ENCODE measurements at places on chromosomes 1 and 21.
A peak's percentile ranks its signal among the peaks of the same experiment; 100 is the strongest.

DNA sequence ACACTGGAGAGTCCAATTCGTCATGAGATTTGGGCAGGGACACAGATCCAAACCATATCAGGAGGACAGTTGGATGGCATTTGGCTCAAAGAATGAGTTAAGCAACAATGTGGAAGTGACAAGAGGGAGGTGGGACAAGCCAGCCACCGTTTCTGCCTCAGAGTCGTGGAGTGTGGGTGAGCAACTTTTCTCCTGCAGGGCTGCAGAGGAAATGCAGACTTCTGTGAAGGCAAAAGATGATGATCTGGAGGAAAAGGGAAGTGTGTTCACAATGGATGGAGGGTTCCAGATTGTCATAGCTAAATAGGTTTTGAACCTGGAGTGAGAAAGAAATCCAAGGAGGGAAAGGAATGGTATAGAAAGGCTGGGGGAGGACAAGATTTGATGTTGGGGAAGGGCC is 16.4 kb upstream of the KANK4 start:
- DNase-seq = no peak

- no peak for DNase-seq
These were observed 7.3 kb downstream of the PSEN2 start for GRCh38 chr1:226877669-226878068.

GRCh38 chr1:31529999-31530684 is 46.2 kb upstream of the TINAGL1 start:
- DNase-seq = no peak

GRCh38 chr1:154342132-154342531 is 16.8 kb downstream of the ATP8B2 start:
- no peak for DNase-seq

- DNase-seq = no peak
These were observed 241.2 kb upstream of the MAP1LC3C start for GRCh38 chr1:242240077-242240476.

DNA sequence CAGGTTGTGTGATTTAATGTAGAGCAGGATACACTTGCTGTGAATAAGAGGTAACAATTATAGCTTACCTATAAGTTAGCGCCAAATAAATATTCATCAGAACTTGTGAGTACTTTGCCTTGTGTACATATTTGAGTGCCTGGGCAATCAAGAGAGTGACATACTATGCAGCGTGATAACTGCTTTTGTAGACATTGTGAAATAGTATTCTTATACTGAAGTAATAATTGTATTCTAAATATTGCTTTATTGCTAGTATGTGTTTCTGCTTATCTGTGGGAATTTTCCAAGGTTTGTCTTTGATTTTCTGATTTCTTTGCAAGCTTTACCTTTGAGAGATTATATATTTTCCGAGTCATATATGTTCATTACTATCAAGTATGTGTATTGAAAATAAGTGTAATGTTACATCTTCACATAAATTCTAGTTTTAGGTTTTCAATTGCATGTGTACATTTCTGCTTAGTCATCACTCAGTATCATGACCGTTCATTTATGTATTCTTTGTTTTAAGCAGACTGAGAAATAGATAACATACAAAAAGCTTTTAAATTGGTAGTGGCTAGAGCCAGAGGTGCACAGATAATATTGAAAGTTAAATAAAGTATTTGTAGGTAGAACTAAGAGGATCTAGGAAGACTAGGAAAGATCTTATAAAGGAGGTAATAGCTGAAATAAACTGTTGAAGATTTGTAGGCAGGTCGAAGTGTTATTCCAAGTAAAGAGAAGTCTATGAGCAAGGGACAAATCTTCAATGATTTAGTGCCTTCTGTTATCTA is 19.5 kb downstream of the USP25 start:
- DNase-seq = no peak

DNA sequence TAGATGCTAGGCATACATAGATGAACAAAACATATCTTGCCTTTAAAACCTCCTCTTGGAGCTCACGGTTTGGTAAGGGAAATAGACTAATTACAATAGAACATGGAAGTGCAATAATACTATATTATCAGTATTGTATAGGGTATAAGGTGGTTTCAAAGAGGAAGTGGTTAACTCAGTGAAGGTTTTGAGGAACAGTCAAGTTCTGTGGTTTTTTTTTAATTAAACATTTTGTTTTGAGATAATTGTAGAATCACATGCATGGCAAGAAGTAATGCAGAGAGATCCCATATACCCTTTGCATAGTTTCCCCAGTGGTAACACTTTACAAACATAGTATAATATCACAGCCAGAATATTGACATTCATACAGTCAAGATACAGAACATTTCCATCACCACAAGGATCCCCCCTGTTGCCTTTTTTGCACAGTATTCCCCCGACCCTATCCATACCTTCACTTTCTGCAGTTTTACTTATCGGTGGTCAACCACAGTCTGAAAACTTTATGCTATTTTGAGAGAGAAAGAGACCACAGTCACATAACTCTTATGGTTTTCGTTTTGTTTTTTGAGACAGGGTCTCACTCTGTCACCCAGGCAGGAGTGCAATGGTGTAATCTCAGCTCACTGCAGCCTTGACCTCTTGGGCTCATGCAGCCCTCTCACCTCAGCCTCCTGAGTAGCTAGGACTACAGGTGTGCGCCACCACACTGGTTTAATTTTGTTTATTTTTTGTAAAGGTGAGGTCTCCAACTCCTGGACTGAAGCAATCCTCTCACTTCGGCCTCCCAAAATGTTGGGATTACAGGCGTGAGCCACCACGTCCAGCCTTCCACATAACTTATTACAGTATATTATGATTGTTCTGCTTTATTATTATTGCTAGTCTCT is 60.5 kb upstream of the KIAA1614 start:
- no peak for DNase-seq

DNA sequence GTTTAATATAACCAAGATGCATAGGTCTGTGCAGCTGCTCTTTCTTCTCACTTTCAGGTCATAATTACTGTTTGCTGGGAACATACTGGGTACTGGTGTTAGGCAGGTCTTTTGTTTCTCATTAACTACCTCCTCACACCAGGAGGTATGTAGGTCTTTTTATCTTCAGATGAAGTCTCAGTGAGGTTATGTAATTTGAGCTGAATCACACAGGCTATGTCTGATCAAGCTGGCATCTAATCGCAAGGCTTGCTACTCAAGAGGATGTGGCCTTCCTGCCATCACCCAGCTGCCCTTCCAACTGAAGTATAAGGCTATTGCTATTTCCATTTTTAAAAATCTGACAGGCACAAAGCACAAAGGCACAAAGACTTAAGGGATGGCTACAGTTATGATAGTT is 96.4 kb downstream of the RUNX1 start:
- no peak for DNase-seq

DNA sequence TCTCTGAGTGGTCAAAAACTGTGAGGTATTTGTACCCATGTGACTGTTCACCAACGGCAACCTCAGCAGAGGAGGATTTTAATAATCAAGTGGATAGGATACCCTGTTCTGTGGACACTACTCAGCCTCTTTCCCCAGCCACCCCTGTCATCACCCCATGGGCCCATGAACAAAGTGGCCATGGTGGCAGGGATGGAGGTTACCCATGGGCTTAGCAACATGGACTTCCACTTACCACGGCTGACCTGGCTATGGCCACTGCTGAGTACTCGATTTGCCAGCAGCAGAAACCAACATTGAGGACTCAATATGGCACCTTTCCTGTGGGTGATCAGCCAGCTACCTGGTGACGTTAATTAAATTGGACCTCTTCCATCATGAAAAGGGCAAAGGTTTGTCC is 1782.7 kb downstream of the PLA2G4A start:
- DNase-seq = no peak

- no peak for DNase-seq
These were observed 707 bp downstream of the PRCC start for GRCh38 chr1:156767879-156768604.

- no peak for DNase-seq
These were observed 36.7 kb upstream of the MTF2 start for GRCh38 chr1:93042187-93043056.

- DNase-seq = no peak
These were observed 1.8 kb downstream of the ATP2B4 start for GRCh38 chr1:203628201-203629015.

DNA sequence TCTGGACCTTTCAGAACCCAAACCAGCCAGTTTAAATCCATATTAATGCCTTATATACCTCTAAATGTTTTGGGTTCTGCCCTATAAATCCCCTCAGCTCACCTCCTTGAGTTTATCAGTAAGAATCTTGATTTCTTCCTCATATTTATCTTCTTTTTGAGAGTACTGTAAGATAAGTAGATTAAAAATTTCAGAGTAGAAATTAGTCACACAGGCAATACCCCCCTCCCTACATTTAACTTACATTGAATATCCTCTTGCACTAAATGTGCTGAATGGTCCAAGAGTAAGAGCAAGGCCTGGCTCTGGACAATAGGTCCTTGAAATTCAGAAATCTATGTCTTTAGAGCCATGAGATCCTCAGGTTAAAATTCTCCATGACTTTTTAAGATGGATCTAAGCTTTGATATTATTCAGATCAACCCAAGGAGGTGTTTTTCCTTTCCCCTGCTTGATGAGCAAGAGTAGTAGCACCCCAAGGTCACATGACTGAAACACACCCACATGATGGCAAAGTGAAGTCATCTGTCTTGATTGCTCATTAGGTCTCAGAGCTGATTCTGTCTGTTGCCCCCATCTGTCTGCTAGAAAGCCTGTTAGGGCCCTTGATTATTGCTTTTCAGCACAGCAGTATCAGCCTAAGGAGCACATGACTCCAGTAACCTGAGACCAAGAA is 15.8 kb upstream of the NUP210L start:
- DNase-seq = no peak

- DNase-seq = no peak
These were observed 2.6 kb downstream of the C1orf226 start for GRCh38 chr1:162384116-162384515.

DNA sequence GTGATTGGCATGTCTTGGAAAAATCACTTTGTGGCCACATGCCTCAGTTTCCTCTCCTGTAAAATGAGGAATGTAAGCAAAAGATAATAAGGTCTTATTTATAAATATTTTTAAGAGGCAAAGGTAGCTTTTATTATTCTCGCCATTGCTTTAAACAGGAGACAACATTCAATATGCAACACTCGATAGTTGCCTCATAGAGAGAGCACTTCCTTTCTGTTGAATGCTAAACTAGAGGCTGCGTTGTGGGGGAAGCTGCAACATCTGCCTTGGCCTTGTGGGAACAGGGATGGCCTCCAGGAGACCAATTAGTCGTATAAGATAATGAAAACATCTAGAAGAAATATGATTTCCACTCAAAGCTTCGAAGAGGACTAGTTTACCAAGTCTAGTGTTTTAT is 3.5 kb downstream of the OSCP1 start:
- DNase-seq = no peak

- no peak for DNase-seq
These were observed 6.2 kb upstream of the EPS15 start for GRCh38 chr1:51525295-51525694.

GRCh38 chr21:35399002-35399530 is 350.0 kb upstream of the RUNX1 start:
- no peak for DNase-seq

DNA sequence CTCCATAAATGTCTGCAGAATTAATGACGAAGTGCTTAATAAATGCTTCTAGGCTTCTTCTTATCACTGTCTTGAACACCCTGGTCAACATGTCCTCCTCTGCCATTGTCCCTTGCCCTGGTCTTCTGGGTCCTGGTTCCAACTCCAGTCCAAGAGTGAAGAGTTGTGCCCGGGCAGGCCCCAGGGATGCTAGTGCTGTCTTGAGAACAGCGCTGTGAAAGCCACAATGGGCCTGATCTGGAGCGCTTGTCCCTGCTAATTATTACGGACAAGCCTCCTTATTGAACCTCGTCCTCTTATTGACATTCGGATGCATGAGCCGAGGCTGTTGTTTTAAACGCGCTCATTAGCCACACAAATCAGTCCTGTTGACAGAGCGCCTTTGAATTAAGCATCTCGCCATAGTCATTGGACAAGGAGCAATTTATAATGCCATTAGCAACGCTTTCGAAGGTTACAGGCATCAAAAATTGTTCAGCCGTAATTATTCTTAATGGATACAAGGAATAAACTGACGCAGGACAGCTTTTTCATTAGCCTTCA is 211.6 kb upstream of the POU3F1 start:
- no peak for DNase-seq

DNA sequence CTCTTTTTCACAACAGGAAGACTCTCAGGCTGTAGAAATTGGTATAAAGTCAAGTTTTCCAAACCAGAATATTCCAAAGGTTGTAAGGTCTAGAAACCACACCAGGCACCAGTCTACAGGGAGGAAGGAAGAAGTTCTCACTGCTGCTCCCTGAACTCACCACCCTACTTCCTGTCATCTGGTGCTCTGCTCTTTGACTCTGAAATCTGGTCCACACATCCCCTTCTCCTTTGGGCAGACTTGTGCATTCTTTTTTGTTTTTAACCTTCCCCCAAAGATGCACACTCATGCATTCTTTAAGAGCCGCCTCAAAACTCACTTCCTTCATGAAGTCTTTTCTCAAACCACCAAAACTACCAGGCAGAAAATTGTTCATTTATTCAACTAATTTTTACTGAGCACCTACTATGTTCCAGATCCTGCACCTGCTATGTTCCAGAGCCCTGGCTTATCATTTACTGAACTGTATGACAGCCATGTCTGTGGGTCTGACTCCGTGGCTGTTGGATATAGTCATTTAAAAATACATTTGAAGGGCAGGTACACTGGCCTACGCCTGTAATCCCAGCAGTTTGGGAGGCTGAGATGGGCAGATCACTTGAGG is 30.1 kb upstream of the EPS15 start:
- no peak for DNase-seq

- peak; percentile 43 for DNase-seq
These were observed at the start of gene APP for GRCh38 chr21:26170471-26171257. TSS of gene APP (minus strand) at chr21:26170770. CDS start at chr21:26170620, 150 bp downstream.

GRCh38 chr1:23168079-23168444 is 594 bp downstream of the LUZP1 start:
- DNase-seq = no peak

DNA sequence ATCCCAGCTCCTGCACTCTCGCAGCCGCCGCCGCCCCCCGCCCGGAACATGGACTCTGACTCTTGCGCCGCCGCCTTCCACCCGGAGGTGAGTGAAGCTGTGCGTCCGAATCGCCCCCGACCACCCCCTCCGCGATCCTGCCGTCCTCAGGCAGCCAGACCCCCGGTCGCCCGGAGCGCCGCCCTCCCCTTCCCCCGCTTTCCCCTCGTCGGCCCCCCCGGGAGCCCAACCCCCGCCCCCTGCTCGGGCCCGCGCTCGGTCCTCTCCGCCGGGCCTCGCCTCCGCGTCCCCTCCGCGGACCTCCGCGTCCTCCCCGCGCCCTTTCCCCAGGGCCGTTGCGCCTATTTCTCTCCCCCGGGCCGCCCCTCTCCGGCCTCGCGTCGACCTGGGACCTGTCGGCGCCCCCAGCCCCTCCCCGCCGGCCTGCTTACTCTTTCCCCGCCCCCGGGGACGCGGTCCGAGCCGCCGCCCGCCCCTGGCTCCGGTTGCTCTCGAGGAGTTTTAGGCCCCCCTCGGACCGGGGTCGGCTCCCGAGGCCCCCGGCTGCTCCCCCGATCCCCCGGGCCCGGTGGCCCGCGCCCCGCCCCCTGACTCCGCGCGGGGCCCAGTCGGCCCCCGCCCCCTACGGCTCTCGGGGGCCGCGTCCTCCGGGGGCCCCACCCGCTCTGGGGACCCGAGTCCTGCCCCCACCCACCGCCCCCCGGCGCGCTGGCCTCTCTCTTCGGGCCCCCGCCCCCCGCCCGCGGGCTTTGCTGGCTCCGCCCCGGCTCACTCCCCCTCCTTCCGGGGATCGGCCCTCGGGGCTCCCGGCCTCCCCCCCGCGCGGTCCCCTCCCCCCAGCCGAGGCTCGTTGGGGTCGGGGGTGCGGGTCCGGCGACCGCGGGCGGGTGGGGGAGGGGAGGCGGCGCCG is 743 bp downstream of the PHF13 start:
- DNase-seq = no peak
